ENCODE measurements at places on chromosomes 1 and 21. TPM values are rescaled to one million over a fixed set of nuclear protein-coding genes. Genes with fewer than 3 reads are reported as not detected.

Gene RCSD1
- total RNA-seq = 17.9 TPM

Gene LPAR3
- total RNA-seq = 0.33 TPM

Gene MSH4
- total RNA-seq = 0.72 TPM

Gene VCAM1
- 27.8 TPM for total RNA-seq

Gene OR2L3
- total RNA-seq = 0.21 TPM

Gene PTPN7
- 3.4 TPM for total RNA-seq

Gene DNAJC6
- 2.3 TPM for total RNA-seq

Gene GBP4
- total RNA-seq = 10.1 TPM

Gene AK2
- total RNA-seq = 95.6 TPM

- no peak for DNase-seq
These were observed 3.1 kb upstream of the WNT3A start for GRCh38 chr1:228003461-228004330.

GRCh38 chr1:246930830-246931548 lies 759 bp downstream of the AHCTF1 start:
- peak; percentile 76 for DNase-seq

DNA sequence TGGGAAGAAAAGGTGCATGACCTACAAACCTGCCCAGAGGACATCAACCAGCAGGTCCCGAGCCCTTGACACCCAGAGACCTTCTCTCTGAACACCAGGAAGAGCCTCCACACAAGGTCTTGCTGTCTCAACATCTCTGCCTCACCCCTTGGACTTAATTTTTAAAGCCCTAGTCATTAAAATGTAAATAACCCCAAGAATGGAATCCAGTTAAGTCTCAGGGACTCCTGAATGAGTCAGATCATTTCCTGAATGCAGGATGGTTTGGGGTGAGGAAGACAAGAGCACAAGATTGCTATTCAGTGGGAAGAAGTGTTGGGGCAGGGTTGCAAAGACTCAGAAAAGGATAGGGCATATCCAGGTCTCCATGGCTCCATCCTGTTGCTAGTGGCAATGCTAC lies 17.8 kb upstream of the GRIK3 start:
- no peak for DNase-seq

DNA sequence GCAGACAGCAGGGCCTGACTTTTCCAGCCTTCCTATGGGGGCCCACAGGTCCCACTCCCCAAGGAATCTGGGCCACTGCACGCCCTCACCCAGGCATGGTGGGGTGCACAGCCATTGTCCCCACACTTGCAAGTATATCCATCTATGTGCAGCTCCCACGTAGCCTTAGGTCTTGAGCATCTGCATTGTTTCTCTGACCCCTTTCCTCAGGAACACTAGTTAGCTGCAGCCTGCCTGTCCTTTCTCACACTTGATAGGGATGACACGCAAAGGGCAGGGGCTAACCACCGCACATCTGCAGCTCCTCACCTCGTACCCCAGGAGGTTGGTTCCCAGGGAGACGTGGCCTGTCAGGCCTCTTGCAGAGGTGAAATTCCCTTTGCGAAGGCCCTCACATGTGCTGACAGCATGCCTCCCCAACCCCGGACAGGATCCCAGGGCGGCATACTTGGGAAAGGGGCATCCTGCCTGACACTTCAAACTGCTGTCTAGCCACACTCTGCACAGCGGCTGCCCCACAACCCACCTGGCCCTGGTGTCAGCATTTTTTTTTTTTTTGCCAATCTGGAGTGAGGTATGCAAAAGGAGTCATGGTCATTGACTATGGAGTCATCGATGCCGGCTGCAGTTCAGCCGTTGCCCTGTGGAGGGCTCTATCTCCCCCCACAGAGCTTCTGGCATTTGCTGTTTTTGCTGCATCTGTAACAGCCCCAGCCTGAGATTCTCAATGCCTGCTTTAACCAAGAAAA lies 5.0 kb downstream of the JMJD4 start:
- peak; percentile 77 for DNase-seq

- DNase-seq = no peak
These were observed 296.7 kb upstream of the USP25 start for GRCh38 chr21:15433091-15433490.

DNA sequence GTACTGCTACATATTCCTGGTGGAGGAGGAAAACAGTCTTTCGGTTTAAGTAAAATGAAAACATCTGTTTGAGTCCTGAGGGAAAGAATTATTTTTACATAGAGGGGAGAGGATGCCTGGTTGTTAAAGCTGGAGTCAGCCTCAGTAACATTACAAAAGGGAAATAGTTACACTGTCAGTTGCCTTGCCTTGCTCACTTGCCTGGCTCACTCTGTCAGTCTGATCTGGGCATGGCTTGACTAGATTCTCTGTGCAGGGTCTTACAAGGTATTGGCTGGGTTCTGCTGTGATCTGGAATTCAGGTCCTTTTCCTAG lies 8.4 kb upstream of the UBE2U start:
- DNase-seq = no peak

- no peak for DNase-seq
These were observed 67.1 kb downstream of the LHX9 start for GRCh38 chr1:197984289-197984688.

- DNase-seq = no peak
These were observed 351.4 kb downstream of the HLX start for GRCh38 chr1:221230605-221231004.

- DNase-seq = no peak
These were observed 26.4 kb upstream of the CLIC6 start for GRCh38 chr21:34642211-34643075.

DNA sequence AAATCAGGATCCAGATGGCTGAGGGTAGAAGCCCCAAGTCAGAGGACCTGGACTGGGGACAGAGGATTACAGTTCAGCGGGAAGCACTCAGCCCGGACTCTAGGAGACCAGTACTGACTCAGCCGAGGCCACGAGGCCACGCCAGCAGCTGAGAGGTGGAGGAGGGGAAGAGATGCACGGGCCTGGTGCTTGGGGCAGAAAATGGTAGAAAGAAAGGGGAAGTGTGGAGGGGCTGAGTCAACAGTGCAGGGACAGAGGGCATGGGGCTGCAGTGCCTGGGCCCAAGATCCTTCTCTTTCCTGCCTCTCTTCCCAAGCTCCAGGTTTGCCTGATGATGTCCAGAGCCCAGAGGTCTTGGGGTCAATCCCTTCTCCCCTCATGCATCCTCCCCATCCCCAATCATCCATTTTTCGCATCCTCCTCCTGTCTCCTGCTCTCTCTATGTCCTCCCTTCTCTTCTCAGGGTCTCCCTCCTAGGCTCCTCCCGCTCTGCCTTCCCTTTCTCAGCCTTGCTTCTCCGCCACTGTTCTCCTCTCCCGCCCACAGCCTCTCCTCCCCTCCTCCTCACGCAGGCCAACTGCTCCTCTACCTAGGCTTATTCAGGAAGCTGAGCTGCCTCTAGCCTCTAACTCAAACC lies 7.7 kb downstream of the ARHGEF2 start:
- DNase-seq = peak; percentile 92
